K562 (cell line): ENCODE measurements at places on chromosomes 5 and 9.

DNA sequence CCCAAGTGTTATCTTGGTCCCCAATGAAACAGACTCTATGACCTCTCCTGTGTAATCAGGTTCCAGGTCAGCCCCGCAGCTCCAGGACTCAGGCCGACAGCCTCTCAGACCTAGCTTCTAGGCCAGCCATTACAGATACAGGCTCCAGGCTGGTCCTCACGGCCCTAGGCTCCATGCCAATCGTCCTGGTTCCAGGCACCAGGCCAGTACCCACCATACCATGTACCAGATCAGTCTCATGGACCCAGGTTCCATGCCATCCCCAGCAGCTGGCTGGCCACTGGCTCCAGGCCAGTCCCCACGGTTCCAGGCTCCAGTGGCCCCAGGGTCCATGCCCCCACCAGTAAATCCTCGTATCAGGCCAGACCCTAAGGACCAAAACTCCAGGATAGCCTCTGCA lies 1326.6 kb upstream of the C9orf72 start:
- DNase-seq = no peak

DNA sequence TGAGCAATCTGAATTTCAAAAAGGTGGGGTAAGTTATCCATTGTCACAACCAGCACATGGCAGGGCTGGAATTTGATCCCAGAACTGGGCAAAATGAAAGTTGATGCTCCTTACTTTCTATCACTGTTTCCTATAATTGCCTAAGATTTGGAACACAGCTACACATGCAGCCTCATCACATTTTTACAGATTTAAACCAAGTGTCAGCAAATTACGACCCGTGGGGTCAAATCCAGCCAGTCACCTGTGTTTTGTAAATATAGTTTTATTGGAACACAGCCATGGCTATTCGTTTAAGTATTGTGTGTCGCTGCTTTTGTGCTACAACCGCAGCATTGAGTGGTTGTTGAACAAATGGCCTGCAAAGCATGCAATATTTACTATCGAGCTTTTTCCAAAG lies 94.3 kb downstream of the SREK1 start:
- DNase-seq = no peak

DNA sequence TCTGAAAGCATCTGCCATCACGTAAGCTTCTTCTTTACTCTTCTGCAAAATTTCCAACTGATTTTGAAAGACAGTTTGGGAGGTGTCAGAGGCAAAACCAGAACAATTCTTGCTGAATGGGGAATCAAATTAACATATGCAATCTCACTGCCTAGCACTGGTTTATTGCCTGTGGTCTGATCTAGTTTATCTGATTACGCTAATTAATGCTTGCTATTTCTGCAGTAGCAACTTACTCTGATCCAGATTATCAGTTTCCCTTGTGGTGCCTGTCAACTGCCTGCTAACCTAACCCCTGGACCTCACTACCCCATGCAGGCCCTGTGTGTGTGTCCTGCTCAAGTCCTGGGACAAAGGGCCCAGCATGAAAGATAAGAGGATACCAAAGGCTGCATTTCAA lies 40.3 kb downstream of the CCDC125 start:
- DNase-seq = no peak

DNA sequence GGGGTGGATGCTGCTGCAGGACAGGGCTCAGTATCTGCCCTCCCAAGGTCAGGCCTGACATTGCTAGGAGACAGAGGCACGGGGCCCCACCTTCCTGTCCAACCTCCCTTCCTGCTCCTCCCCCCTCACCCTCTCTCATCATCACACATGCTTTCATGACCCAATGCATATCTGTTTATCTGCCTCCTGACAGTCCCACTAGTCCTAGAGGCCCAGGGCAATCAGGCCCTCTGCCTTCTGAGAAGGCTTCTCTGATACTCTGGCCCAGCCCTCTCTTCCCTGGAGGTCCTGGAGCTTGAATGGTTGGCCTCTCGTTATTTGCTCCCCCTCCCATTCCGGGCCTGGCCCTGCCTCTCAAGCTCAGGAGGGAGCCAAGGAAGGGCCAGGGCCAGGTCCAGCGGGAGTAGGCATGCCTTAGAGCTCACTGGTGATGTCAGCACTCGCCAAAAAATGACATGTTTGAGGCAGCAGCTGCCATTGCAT lies 90.6 kb upstream of the SAP30L start:
- peak; percentile 59 for DNase-seq

- peak; percentile 26 for DNase-seq
These were observed 813 bp upstream of the SLU7 start for GRCh38 chr5:160419458-160420330.

DNA sequence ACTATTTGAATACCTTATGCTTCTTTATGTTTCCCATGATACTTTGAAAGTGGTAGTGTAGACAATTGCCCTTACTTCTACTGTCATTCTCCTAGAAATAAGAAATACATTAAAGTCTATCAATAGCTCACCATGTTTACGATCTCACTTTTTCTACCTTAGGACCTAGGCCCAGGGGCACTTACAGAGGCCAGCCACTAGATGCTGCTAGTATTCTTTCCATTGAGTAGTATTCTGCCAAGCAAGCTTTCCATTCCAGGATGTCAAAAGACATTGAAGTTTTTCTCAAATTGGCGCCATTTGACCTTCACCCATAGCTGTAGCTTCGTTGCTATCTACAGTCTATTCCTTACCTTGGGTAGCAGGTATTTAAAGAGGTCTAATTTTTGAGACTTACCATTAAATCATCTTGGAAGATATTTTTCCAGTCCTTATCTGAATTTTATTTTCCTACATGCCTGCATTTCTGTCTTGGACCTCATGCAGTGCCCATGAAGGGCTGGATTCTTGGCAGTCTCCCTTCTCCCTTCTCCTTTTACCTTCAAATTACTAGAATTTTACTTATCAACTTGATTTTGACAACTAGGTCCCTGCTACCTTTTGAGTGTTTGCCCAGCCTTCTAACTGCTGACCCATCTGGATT lies 246.0 kb upstream of the NUDT12 start:
- peak; percentile 36 for DNase-seq

DNA sequence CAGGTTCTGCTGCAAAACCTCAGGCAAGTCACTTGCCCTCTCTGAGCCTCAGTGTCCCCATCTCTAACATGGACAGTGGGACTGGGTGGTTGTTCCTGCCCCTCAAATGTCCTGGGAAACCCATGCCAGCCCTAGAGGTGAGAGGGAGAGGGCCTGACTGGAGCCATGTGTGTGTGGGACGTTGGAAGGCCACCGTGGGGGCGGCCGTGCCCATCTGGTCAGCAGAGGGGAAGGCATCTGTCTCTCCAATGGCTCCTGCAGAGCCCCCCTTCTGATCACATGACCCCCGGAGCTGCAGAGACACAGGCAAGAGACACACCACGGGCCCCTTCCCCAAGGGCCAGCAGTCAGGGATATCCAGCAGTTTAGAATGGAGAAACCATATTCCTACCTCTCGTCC lies 1.7 kb downstream of the DNM1 start:
- DNase-seq = no peak

GRCh38 chr9:135023786-135024405 lies 63.6 kb upstream of the OLFM1 start:
- DNase-seq = no peak

- no peak for DNase-seq
These were observed 87.6 kb downstream of the MAP1B start for GRCh38 chr5:72194846-72195245.

DNA sequence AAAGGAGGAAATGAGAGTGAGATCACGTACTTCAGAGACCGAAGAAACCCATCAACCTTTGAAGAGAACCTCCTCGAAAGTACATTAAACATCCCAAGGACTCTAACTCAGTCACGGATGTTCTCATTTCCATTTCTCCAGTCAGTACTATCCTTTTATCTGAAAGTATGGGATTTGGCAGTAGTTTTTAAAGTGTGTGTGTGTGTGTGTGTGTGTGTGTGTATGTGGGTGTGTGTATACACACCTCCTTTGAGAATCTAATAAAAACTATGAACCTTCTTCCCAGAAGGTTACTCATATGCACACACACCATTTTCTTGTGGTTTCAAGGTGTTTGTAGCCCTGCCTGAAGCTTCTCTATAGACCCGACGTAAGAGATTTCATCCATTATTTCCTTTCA lies 53.9 kb downstream of the PRDM6 start:
- DNase-seq = no peak

DNA sequence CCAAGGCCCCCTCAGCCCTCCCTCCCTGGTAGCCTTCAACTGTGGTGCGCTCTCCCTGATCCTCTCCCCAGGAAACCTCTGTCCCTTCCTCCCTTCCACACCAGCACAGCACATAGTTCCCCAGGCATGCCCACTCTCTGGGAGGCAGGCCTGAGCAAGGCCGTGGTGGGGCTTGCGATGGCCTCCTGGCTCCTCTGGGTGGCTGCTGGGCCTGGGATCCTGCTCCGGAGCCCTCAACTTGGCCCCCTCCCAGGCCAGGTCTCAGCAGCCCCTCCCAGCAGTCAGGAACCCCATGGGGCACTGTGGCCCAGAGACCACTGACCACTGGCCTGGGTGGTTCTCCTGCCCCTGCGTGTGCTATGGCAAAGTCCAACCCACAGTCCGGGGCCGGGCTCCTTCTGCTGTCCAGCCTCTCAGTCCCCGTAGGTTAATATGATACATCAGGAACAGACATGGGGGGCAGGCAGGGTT lies 125.8 kb downstream of the ZNF354C start:
- no peak for DNase-seq
